ENCODE measurements at places on chromosomes 16 and 17.
A peak's percentile ranks its signal among the peaks of the same experiment; 100 is the strongest.

- peak; percentile 84 for DNase-seq
These were observed 5.2 kb upstream of the OR1F1 start for GRCh38 chr16:3182608-3183444.

DNA sequence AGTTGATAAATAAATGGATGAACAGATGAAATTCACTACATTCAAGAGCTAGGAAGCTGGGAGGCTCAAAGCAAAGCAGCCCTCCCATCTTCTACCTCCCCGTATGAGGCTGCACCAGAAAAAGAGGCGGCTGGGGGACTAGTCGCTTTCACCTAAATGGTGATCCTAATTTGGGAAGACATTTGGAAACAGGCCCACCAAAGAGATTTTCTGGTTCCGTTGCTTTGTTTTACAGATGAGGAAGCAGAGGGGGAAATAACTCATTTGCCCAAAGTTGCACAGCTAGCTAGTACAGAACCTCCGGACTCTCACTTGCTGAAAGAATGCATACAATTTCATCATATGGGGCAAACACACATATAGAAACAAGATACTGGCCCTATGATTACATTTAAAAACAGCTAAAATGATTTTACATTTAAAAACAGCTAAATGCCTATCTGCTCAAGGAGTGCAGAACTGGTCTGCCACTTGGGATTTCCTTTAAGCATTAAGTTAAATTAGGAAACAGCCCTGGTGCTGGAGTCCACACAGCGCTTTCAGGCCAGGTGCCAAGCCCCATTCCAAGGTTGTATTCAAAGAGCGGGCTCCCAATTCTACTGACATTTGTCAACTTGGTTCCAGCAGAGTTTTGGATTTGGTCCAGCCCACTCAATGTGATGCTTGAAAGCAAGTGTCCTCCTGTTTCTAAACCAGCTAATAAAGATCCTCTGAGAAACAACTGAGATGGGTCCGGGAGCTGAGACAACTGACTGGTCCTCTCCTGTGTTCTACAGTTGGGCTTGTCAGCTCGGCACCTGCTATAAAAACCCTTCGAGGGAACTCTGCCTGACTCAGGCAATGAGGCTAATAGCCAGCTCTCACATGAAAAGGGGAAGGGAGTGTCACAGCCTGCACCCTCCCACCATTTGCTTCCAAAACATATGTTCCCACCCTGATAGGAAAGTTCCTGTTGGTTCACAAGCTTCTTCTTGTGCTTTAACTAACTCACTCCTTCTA, 11.7 kb downstream of the ERN1 start:
- DNase-seq = no peak

DNA sequence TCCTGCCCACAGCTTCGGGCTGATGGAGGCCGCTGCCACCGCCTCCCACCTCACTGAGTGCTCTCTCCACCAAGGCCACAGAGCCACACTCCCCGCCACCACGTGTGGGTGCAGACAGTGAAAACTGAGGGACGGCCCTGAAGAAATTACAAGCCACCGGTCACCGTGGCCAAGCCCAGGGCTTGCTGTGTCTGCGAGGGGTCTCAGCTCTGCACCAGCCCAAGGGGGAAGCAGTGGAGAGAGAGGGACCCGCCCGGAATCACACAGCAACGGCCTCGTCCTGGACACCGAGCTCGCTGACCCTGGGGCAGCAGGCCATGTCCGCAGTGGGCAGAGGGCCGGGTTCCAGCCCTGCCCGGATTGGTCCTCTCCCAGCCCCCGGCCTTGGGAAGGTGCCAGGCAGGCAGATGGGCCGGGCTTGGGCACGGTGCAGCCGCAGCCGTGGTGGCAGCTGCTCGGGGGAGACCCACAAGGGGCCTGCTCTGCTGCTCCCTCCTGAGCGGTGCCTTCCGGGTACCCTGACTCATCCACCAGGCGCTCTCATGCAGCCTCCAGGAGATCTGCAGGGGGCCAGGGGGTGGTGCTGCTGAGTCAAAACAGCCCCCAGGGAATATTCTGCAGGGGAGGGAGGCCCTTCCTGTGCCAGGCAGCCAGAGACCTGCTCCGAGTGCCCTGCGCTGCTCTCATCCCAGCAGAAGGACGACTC, 52.0 kb downstream of the CBFA2T3 start:
- peak; percentile 66 for DNase-seq

- DNase-seq = no peak
These were observed 15.9 kb downstream of the PIK3R6 start for GRCh38 chr17:8851600-8851999.

DNA sequence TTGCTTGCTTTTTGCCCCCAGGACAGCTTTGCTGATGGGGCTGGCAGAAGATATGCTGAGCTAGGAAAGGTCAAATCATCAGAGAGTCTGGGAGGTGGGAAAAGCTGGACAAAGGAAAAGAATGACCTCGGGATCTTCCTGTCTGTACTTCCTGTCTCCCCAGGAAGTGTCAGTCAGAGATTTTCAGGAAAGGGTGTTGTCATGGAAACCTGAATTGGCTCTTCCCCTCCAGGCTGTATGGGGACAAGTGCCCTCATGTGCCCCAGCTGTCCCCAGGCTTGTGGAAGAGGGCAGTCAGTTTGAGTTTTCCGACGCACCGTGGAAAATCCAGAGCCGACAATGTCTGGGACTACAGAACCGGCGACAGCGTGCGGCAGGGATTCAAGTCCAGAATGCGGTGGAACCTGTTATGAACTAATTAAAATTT, 122.7 kb upstream of the ZFHX3 start:
- no peak for DNase-seq

DNA sequence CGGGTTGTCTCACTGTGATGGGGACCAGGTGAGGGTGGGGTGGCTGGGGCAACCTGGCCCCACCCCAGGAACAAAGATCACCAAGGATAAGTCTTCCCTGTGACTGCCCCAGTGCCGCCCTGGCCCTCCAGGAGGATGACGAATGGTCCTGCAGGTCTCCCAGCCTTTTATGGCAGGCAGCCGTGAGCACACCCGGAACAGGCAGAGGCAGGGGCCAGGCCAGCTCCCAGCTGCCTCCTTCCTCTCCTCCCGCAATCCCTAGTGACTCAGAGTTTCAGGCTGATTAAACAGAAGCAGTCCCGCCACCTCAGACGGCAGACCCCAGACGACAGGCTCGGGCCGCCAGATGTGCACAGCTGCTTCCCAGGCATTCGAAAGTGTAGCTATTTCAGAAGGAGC, 13.3 kb downstream of the JUP start:
- DNase-seq = peak; percentile 97

GRCh38 chr17:6924208-6924607, 71.6 kb upstream of the ALOX12 start:
- DNase-seq = no peak

- DNase-seq = no peak
These were observed 693.0 kb upstream of the SOX9 start for GRCh38 chr17:71427801-71428200.

DNA sequence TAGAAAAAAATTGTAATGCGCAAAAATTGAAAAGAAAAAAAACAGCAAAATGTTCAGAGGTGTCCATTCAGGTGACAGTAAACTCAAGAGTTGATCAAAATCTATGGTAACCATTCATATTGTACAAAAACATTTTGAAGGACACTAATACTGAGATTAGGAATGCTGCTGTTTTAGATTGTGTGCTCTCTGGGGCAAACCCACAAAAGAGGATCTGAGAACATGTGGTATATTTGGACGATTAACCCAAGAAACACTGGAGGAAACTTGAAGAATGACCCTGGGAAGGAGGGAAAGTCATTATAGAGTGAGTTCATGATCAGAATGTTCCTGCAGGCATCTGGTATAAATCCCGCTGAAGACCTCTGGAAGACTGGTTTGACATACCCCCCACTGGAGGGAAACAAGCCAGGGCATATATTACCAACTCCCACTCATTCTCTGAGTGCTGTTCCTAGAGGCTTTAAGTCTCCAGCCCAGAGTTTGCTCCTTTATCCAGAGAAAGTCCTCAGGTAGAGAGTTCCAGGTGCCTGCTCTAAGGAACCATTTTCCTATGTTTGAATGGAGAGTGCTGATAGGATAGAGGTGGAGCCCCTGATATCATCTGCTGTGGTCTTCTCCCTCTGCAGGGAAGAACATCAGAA, 1.2 kb downstream of the KRTAP4-2 start:
- no peak for DNase-seq

- no peak for DNase-seq
These were observed 15.8 kb downstream of the COPRS start for GRCh38 chr17:31843070-31843745.

DNA sequence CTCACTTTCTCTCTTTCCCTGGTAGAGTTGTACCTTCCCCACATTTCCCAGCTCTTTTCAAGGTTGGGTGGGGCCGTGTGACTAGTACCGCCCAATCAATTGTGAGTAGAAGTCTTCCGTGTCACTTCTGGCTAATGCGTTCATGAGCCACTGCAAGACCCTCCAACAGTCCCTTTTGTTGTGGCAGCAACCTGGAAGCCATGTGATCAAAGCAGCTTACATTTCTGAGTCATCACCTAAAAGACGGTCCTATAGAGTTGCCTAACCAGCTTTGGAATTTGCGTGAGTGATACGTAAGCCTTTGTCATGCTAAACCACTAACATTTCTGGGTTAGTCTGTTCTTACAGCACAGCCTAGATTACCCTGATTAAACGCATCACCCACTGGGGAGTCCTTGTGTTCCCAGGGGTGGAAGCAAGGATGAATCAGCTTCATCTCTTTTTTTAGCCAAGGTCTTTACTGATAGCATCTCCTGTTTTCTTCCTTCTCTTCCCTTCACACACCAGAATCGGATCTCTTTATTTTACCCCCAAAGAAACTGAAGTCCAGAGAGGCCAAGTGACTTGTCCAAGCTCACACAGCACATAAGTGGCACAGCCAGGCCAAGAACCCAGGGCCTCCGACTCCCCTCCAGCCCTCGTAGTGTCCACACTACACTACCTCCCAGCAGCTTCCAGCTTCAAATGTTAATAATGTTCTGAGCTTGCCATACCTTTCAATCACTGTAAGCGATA, 366.3 kb upstream of the XYLT1 start:
- DNase-seq = peak; percentile 94

DNA sequence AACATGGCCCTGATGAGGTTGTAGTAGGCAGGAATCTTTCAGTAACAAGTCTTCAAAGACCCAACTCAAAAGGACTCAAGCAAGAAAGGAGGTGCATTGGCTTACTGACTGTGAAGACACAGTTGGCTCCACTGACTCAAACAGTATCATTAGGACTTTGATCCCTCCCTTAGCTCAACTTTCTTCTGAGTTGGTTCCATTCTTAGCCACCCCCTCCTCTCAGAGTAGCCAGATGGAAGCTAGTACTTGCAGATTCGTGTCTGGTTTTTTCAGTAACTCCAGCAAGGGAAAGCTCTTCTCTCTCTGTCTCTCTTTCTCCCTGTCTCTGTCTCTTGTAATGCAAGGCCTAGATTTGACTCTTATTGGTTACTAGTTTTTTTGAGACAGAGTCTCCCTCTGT, 5.0 kb upstream of the MAPK3 start:
- DNase-seq = no peak

GRCh38 chr16:7612671-7613070, 280.0 kb downstream of the RBFOX1 start:
- no peak for DNase-seq

DNA sequence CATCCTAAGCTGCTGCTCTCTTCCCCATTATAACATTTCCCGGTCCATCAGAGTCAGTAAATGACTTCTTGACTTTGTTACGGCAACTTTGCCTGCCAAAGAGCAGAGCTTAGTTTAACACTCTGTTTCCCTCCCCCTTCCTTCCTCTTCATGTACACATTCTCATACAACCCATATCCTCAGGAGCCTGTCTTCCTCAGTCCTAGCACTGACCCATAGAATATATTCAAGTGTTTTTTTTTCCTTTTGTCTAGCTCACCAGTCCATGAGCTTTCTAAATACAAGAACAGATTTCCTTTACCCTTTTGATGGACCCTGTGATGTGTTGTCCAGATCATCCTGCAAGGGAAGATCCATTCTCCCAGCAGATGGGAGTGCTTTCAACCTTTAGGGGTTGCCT, 97.0 kb upstream of the MON1B start:
- no peak for DNase-seq

- DNase-seq = no peak
These were observed 18.0 kb downstream of the CBFA2T3 start for GRCh38 chr16:88959022-88959421.

GRCh38 chr17:62187681-62188080, 122.6 kb upstream of the MED13 start:
- no peak for DNase-seq

DNA sequence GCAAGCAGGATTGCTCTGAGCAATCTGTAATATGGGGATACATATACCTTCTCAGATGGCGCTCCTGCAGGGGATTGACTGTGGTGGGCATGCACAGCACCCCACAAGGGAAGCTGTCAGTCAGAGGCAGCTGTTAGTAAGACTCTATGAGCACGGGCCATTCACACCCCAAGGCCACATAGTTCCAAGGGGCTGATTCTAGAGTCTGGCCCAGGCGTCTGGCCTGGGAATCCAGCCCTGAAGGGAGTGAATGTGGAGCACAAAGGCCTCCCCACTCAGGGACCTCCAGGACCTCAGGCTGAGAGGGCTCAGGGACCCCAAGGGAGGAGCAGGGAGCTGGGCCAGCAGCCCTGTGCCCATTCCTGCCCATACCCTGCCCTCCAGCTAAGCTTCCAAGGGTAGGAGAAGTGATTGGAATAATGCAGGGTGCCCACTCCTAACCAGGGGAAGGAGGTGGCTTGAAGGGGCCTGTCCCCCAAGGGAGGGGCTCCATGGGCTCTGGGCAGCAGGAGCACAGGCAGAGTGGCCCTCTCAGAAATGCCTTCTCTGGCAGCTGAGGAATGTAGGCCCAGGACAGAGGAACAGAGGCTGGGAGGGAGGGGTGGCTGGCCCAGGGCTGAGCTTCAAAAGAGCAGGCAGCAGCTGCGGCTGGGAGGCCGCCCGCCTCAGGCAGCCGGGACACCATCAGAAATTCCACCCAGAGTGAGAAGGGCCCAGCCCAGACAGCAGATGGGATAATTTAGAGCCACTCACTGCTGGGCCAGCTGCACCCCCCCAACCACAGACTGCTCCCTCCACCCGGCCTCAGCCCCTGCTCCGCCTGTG, 48.9 kb upstream of the MRPS23 start:
- DNase-seq = no peak

DNA sequence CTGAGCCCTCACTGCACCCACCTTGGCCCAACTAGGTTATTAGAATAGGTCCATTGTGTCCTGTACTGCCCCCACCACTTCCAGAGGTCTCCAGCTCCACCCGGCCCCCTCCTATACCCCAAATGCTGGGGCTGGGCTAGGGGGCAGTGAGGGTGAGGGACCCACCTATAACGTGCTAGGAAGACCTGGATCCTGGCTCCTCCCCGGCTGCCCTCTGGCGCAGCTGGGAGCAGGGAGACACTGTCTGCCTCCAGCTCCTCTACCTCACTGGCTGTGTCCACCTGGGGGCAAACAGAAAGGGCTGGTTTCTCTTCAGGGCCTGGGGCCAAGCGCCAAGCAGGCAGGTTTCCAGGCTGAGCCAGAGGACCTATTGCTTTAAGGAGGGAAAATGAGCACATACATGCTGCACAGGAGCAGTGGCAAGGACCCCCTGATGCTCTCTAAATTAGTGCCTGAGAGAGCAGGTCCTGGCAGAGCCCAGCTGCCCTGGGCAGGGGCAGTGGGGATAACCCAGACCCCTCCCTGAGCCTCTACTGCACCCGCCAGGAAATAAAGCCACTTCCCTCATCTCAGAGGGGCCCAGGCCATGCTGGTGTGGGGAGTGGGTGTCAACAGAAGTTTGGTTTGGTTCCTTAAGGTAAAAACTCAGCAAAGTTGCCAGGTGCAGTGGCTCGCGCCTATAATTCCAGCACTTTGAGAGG, 12.2 kb downstream of the TSPOAP1 start:
- no peak for DNase-seq

Measured in foreskin keratinocyte (primary cell).